ENCODE measurements at places on chromosomes 12 and 14.
A peak's percentile ranks its signal among the peaks of the same experiment; 100 is the strongest.

DNA sequence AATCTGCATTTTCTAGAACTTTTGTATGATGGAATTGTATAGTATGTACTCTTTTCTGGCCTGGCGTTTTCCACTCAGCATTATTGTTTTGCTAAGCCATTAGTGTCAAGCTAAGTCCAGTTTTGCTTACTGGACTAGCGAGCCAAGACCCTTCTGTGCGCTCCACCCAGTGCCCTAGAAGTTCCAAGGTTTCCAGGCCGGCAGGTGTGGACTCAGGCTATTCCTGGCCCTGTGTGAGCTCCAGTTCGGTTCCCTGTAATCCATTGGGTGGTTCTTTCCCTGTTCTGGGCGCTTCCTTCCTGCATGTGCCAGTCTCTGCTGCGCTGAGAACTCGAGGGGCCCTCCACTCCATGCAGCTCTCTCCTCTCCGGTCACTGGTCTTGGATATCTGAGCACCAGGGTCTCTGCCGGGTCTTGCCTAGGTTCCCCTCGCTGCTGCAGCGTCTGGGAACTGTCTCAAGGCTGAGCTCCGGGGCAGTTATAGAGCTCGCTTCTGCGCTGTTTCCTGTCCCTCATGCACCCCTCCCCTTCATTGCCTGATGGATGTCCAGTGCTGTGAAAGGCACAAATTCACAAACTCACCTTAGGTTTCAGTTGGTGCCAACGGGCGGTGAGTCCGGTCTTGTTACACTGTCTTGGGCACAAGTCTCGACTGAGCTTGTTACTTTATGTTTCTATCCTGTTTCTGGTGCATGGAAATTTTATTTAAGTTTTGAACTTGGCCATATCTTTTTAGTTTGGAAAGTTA, 100.8 kb downstream of the ADGRD1 start:
- DNase-seq: no peak

GRCh38 chr12:29521951-29522350, 24.5 kb upstream of the OVCH1 start:
- peak; percentile 5 for DNase-seq

DNA sequence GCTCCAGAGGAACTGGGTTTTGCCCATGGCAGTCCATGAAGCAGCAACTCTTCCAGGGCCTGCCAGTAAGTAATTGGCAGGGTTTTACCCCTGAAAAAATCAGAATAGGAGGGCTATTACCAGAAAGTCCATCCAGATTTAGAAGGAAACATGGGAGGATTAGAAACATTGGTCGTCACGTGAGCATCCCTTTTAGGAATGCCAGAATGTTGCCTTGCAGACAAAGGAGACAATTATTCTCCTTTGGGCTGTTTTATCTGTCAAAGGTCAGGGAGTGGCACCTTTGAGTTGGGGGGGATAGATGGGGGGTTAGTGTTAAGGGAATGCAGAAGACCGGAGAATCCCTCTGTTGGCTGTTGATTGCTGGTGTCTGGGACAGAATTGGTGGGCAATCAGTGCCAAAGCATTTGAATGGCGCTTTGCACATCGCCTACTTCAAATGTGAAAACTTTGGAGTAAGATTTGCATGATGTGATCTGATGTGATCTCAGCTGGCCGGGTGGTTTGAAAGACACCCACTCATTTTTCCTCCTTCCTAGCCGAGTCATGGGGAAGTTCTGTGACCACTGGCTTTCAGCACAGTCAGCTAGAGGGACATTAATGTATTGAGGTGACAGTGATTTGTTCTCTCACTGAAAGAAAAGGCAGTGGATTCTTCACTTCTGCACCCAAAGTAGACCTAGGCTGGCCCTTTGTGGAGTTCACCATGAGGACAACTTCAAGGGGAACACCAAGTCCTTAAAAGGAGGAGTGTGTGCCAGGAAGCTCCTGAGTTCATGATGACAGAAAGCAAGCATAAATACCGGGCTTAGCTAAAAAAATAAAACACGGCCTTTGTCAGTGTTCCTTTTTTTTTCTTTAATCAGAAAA, 31.4 kb downstream of the FLVCR2 start:
- DNase-seq: no peak

- peak; percentile 81 for DNase-seq
Observed at GRCh38 chr14:91229743-91230200, 14.7 kb downstream of the GPR68 start.

- DNase-seq: no peak
Observed at GRCh38 chr12:72677846-72678245, 405.7 kb downstream of the TRHDE start.

GRCh38 chr12:116538076-116538591, 21.0 kb upstream of the MAP1LC3B2 start:
- no peak for DNase-seq

GRCh38 chr14:105581551-105582341, 55.4 kb downstream of the TMEM121 start:
- no peak for DNase-seq

DNA sequence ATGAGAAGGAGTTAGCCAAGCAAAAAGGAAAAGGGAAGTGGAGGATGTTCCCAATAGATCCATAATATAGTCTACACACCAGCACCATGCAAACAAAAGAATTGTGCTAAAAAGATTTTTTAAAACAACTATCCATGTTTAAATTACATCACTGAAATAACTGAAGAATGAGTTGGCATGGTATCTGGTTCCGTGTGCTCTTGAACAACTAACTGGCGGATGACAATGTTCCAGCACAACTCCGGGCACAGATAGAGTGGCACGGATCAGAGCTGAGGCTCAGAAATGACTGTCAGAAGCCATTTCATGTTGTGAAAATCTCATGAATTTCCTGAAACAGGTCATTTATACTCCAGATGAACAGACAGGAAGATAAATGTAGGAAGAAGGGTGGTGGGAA, 153.1 kb downstream of the HMGA2 start:
- DNase-seq: peak; percentile 39

- DNase-seq: peak; percentile 89
Observed at GRCh38 chr14:59275668-59276067, 87.2 kb downstream of the DAAM1 start.

DNA sequence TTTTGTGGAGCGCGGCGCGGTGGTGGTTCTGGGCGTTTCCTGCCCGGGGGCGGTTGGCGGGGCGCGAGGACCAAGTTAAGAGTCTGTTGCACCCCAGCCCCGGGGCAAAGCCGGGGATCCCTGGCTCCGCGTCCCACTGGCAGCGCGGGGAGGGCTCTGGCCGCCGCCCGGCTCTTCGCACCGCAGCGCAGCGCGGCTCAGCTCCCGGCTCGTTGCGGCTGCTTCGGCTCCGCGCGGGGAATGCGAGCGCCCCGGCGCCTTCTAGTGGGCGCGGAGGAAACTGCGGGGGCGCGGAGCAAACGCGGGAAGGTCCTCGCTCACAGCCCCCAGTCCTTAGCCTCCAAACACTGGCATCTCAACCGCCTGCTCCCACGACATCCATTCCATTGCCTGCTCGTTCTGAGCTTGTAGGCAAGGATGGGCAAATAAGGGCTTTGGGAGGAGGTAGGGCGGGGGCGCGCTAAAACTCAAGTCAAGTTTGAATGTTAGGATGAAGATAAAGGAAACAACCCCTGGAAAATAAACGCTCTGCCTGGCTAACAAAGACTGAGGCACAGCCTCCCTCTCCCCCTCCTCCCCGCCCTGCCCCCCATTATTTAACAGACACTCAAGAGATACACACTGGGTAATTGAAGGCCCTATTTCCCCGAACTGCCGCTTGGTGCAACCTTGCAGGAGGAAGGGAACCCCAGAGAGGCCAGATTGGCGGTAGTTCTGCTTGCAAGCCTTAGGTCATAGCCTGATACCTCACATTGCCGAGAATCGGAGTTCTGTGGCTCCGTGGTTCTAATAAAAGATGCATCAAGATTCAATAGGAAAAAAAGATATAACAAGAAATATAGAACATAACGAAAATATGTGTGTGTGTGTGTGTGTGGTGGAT, at the start of gene B4GALNT1:
Gene B4GALNT1, minus strand, starts transcription at position 244 of the 883 bp plus-strand sequence. CDS start 1,069 bp downstream, outside the sequence.
- DNase-seq: peak; percentile 68
